ENCODE measurements at places on chromosomes 7 and 10.

GRCh38 chr7:107728276-107728675 is 15.7 kb upstream of the CBLL1 start:
- DNase-seq = no peak

DNA sequence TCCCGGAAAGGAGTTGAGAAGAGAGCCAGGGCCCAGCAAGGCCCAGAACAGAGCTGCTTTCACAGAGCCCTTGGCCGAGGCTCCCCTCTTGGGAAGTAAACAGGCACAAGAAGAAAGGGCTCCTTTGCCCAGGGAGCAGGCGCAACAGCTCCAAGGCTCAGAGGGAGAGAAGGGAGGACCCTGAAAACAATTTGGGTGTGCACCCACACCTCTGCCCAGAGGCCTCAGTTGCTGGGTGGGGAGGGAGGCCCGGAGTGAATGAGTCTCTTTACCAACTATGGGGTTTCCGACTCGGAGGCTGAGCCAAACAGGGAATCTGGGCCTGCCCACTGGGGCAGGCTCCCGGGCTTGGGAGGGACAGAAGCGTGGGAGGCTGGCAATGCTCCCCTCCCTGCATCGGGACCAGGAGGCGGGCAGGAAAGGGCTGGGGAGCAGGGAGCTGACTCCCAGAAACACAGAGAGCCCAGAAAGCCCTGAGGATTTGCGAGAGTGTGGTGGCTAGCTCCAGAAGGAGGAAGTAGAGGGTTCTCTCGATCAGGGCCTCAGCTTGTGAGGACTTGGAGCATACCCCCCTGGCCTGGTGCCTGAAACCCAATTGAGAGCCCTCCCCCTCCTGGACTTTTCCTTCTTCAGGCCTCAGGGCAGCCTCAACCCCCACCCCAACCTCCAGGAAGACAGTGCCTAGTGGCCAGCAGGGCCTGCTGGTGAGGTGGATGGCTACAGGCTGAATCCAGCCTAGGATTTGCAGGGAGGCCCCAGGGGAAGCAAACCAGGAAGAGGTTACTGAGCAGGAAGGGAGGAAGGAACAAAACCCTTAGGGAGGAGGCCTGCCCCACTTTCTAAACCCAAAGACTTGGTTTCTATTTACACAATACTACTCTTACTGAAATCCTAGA is 6.2 kb downstream of the C10orf105 start:
- DNase-seq = peak; percentile 93

- DNase-seq = peak; percentile 91
Measured at GRCh38 chr7:37920305-37920848, at the start of gene EPDR1. TSS of gene EPDR1 (plus strand) at chr7:37920640. CDS start at chr7:37920940, 300 bp downstream.

DNA sequence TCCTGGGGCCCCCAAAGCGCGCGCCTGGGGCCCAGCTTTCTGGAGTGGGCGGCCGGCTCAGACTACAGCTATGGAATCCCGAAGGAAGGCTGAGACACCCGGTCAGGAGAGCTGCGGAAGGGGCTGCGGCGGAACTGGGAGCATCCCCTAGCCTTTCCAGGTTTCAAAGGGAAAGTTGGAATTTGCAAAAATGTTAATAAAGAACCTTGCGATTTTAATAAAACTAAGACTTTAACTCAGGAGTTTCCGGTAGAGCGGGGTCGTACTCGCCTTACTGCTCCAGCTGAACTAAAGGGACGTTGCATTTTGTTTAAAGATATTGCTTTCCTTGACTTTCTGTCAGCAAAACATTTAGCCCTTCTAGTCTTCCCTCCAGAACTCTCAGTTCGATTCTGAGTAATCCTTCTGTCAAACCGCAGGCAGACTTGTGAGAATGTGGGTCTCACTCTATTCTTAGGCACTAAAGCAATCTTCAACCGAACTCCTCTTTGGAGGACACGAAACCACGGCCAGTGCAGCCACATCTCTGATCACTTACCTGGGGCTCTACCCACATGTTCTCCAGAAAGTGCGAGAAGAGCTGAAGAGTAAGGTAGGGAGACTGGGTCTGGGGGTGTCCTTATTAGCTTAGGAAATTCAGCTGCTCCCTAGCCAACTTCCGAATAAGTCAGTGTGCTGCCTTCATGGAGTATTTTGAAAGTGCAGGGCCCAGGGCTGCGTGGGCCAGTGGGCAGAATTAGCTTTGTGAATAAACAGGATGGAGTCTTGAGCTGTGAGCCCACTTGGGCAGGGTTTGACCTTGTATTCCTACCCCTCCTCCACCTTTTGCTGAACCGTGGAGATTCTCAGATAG is 1.9 kb downstream of the CYP26A1 start:
- no peak for DNase-seq

- DNase-seq = no peak
Measured at GRCh38 chr10:43122096-43122495, 16.1 kb upstream of the CSGALNACT2 start.

- no peak for DNase-seq
Measured at GRCh38 chr10:49194212-49194920, 6.2 kb upstream of the TMEM273 start.

DNA sequence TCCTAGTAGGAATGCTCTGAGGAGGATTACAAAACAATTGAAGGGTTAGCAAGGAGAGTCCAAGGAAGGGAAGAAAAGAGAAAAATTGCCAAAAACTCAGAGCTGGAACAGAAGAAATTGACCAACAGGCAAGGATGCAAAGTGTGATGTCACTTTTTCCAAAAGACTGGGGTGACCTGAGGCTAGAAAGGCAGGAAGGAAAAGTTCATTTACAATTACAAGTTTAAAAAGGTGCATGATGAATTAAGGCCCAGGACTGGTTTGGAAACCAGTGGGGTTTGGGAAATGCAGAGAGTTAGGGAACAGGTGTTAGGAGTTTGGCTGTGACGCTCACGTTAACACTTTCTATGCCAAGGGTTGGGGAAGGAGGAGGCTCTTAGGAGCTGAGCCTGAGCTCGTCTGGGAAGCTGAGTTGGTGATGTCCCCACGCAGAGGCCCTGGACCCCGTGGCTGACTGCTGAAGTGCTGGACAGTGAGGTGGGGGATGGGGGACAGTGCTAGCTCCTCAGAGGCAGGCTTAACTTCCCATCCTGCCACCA is 92.6 kb upstream of the PODXL start:
- DNase-seq = no peak

Data from NB4 (cell line).